Myocyte (in vitro differentiated cells): ENCODE measurements at places on chromosomes 1 and 21.

- no peak for DNase-seq
Measured at GRCh38 chr1:185536165-185536920, 197.8 kb upstream of the HMCN1 start.

DNA sequence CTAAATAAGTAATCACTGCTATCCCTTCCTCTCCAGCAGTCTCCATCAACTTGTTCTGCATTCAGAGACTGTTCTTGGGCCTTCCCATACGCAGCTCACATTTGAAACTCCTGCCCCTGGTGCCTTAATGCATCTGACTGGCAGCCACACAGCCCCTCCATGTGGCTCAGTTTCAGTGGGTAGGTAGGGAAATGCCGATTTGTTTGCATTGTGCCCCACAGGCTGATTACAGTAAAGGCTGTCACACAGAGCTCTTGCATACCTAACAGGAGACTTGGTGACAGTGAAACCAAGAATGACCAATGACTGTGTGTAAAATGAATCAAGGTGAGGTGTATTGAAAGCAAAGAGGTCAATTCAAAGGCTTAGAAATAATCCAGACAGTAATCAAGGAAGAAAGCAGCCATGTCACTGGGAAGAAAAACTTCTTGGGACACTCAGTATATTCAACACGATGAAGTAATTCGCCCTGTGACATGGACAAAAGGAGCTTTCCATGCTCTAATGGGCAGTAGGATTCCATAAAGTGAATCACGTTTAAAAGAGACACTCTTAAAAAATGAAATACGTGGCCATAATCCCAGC is 12.7 kb upstream of the B3GALNT2 start:
- no peak for DNase-seq

DNA sequence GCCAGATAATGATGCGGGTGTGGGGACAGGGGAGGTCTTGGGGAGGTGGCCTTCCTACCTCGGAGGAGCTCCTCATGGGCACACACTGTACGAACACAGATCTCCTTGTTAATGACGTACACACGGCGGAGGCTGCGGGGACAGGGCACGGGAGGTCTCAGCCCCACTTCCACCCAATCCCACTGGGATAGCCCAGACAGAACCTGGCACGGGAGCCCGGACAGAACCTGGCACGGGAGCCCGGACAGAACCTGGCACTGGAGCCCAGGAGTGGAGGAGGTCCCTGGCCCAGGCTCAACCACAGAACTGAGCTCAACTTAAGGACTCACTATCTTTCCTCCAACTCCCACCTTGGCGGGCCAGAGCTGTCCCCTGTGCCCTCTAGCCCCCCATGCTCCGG is 5.2 kb downstream of the MFAP2 start:
- DNase-seq = no peak

DNA sequence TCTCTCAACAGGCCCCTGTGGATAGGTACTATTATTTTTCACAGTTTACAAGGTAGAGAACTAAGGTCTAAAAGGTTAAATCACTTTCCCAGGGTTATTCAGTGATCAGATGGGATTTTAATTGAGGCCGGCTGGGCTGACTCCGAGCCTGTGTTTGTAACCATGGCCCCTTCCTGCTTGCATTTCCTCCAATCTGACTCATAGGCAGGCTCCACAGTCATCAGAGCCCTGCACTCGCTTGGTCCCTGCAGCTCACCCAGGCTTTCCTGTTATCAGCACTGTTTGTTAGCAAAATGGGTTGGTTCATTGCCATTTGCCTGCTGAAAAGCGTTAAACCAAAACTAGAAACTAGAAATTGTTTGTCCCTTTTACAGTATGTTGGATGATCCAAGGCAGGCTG is 41.4 kb upstream of the LMX1A start:
- DNase-seq = peak; percentile 13

DNA sequence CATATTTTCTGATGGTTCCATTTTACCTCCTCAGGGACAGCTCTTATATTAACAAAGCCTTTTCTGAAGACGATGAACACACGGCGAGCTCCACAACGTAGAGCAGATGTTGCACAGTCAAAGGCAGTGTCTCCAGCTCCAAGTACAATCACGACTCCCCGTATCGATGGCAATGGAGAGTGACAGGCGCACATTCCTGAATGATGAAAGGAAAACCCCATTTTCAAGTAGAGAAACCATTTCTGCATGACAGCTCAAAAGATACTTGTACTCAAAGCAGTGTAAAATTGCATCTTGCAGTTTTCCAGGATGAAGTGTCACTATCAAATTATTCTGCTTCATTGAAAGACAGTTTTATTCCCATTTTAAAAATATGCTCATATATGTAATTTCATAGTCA is 327.6 kb downstream of the DPYD start:
- DNase-seq = no peak

DNA sequence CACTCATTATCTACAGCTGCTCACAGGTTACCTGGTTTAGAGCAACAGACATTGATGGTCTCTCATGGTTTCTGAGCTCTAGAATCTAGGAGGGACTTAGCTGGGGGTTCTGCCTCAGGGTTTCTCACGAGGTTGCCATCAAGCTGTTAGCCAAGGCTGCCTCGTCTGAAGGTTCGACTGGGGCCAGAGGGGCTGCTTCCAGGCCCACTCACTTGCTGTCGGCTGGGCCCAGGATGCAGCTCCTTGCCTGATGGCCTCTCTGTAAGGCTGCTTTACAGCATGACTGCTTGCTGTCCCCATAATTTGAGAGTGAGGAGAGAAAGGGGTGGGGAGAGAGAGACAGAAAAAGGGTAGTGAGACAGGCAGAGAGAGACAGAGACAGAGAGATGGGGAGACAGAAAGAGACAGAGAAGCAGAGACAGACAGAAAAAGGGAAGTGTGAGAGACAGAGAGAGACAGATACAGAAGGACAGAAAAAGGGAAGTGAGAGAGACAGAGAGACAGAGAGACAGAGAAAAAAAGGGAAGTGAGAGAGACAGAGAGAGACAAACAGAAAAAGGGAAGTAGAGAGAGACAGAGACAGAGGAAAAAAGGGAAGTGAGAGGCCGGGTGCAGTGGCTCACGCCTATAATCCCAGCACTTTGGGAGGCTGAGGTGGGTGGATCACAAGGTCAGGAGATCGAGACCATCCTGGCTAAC is 106.8 kb upstream of the C1orf174 start:
- DNase-seq = no peak

DNA sequence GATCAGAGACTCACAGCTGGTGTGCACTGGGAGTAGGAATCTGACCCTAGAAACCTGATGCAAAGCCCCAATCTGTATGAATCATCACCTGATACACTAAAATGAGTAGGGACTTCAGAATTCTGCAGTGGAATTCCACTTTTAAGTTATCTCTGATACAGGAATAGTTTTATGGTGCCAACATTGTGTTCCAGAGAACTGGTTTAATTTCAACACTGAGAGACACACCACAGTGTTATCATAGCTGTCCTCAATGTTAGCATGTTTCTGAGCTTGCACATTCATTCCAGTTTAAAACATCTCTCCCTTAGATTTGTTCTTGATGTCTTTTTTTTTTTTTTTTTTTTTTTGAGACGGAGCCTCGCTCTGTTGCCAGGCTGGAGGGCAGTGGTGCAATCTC is 7.1 kb downstream of the UTS2 start:
- no peak for DNase-seq

DNA sequence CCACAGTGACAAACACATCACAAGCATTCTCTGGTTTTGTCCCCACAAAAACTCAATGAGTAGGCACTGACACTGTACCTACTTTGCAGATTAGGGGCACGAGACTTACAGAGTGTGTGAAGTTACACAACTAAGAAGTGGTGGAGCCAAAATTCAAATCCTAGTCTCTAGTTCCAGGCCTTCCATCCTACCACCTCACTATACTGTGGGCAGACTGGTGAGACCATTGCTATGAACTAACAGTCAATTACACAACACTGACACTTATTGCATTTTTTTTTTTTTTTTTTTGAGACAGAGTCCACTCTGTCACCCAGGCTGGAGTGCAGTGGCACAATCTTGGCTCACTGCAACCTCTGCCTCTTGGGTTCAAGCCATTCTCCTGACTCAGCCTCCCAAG is 71.4 kb downstream of the KCNN3 start:
- no peak for DNase-seq

DNA sequence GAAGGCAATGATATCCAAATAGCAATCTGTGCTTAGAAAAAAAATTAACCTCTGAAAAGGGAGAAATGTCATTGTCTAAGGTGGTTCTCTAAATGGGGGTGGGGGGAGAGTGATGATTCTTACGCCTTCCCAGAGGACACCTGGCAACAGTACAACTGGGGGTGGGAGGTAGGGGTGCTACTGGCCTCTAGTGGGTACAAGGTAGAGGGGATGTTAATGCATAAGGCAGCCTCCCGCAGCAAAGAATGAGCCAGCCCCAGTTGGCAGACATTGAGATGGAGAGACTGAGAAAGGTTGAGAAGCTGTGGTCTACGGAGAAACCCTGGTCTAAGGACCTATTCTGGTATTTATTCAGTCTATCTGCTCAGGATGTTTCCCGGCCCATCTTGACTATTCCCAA is 472.2 kb upstream of the RUNX1 start:
- no peak for DNase-seq
